Stimulated activated CD8-positive, alpha-beta memory T cell treated with anti-CD3 and anti-CD28 coated beads, Interleukin-2, amount 100 ng/mL, for 48 hours (primary cell): ENCODE measurements at places on chromosomes 4 and X.

DNA sequence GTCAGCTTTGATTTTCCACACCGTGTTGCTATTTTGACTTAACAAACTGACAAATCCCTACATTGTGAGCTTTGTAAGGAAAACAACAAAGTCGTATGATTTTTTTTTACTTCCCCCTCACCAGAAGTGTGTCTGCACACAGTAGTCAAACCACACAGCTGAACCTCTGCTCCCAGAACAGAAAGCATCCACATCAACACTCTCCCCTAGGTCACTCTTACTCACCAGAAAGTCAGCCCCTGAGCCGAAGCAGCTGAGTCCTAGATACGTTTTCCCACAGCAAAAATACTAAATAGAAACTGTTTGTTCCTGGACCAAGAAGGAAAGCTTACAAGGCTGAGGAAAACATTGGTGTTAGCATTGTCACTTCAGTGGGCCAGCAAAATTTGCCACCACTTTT, 305.7 kb downstream of the DHX15 start:
- no peak for DNase-seq

- DNase-seq: no peak
Measured at GRCh38 chr4:1299301-1299860, 9.7 kb downstream of the MAEA start.

DNA sequence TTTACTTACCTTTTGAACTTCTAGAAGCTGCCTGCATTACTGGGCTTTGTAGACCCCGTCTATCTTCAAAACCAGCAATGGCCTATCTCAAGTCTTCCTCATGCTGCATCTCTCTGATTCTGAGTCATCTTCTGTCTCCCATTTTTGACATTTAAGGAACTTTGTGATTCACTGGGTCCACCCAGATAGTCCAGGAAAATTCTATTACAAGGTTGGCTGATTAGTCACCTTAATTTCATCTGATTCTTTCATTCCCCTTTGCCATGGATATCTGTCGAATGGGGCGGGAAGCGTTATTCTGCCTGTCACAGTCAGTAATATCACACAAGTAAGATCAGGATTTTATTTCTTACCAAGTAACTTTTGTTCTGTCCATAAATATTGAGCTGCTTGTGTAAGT, 618.0 kb downstream of the CCSER1 start:
- no peak for DNase-seq

GRCh38 chr4:38861791-38862190, 5.2 kb upstream of the TLR6 start:
- DNase-seq: no peak

DNA sequence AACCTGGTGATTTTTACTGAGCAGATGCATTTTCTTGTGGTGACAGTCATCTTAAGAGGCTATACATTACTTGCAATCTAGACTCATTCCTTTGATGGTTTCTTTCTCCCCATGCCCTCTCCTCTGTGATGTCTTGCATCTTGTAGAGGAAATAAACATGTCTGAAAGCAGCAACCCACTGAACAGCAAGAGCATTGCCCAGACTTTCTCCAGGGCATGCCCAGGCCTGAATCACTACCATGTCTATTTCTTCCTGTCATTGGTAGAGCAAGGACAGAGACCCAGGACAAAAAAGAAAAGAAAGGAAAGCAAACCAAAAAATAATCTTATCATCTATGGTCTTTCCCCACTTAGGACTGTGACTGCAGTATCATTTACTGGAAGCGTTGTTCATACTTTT, 326.1 kb downstream of the HNRNPD start:
- no peak for DNase-seq

DNA sequence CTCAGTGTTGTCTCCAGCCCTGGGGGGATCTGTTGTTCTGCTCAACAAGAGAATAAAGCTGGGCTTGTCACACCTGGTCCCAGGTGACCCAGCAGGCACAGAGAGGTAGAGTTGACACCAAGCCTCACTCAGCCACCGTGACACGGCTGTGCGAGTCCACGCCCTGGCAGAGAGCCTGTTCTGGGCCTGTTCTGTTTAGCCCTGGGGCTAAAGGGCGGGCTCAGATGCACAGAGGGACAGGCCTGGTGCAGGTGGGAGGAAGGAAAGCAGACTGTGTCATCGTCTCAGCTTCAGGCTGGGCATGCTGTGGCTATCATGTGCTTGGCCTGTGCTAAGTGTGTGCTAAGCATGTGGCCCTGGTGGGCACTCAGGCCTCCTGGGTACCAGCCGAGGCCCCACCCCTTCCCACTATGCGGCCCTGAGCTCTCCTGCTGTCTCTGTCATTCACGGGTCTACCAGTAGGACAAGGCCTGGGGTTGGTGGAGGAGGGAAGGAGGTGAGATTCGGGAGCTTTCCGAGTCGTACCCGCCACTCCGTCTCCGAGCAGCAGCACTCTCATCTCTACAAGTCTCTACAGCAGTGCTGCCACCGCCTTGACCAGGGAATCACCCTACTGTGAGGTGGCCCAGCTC, 10.8 kb downstream of the WFS1 start:
- no peak for DNase-seq

DNA sequence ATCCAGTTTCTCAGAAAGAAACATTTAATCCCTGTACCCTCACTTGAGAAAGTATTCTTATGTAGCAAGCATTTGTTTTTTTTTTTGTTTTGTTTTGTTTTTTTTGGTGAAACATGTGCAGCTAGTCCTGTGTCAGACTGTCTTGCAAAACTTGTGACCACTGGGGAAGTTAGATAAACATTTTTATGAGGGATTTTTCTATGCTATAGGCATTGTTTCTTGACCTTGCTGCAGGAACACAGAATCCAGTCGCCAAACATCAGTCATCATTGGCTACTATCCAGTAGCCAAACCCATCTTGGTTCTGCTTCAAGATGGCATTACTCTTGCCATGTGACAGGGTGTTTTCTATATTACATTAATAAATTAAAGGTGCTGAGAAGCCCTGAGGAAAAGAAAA, 7.7 kb upstream of the MAPK10 start:
- DNase-seq: no peak

DNA sequence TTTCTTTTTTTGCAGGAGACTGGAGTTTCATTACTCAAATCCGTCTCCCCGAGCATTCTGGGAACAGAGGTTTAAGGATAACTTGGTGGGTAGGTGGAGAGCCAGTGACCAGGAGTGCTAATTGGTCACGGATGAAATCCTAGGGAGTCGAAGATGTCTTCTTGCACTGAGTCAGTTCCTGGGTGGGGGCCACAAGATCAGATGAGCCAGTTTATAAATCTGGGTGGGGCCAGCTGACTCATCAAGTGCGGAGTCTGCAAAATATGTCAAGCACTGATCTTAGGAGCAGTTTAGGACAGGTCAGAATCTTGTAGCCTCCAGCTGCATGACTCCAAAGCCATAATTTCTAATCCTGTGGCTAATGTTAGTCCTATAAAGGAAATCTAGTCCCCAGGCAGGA, 741.3 kb downstream of the PCDH7 start:
- no peak for DNase-seq

DNA sequence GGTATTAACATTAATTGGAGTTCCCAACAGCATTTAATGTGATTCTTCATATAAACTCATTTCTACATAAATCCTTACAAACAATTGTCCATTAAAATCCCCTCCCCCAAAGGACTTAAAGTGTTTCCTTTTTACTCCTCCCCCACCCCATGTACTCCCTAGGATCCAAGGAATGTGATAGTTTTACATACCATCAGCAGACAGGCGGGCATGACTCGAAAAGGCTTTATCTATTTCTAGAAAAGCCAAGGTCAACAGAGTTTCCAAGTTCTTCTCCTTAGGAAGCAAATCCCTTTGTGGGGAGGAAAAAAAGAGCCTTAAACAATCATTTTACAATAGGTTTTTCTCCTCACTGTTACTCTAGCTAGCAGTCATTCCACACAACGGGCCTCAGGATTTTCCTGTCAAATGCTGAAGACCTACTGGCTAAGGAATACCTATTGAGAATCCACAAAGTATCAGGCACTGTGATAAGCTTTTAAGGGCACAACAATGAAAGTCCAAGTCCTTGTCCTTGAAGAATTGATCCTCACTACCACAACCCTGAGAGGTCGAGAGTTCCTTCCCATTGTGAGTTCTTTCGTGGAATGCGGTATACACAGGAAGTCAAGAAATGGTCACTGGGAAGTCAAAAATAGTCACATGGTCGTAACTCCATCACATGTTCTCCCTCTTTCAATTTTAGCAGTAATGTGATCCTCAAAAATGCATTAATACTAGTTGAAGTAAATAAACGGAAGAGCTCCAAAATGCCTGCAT, 7.2 kb downstream of the PPM1K start:
- no peak for DNase-seq

DNA sequence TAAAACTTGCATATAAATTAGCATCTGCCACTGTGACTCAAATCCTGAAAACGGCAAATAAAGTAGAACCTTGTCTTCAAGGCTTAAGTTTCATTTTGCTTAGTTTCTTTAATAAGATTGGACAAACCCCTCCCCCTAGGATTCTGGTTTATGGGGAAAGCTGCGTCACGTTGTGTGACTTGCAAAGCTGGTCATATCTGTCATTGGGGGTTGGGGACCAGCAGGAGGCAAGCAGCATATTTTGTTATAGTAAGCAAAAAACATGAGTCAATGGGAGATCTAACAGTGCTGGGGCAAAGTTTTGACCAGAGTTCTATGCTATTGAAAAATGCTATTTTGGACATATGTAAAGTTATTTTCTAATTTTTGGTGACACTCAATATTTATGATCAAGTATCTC, 407.3 kb downstream of the PCDH18 start:
- DNase-seq: no peak

GRCh38 chr4:13527981-13528820, 16.1 kb downstream of the NKX3-2 start:
- DNase-seq: no peak

- DNase-seq: no peak
Measured at GRCh38 chrX:39063037-39063436, 261.8 kb downstream of the MID1IP1 start.

- DNase-seq: no peak
Measured at GRCh38 chrX:110852180-110852579, 56.6 kb upstream of the CHRDL1 start.

- no peak for DNase-seq
Measured at GRCh38 chr4:52870225-52870624, 8.1 kb downstream of the RASL11B start.

GRCh38 chr4:62162606-62163005, 962.5 kb downstream of the ADGRL3 start:
- DNase-seq: no peak

GRCh38 chr4:76386566-76387305, 34.2 kb downstream of the CCDC158 start:
- DNase-seq: no peak

DNA sequence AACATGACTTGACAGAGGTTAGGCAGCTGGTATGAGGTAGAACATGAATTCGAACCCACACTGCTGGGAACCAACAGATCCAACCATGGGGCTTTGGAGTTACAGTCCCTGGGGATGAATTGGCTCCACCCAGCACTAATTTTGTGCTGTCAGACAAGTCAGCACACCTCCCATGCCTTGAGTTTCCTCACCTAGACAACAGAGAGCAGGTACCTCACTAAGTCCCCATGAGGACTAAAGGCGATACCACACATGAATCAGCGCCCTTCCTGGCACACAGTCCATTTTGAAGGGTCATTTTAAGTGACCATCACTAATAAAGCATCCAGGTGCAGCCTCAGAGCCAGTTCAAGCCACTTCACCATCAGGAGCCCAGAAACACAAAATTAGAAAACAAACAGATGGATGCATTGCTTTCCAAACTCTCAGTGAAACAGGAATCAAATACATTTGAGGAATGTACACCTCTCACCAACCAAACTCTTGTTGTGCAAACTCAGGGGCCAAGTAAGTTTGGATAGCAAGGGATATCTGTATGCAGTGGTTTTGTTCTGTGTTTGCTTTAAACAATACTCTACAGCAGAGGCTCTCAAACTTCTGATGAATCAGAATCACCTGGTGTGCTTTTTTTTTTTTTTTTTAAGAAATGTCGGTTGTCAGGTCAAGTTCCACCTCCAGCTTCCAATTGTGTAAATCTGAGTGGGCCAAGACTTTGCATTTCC, 10.1 kb downstream of the IDS start:
- DNase-seq: no peak

DNA sequence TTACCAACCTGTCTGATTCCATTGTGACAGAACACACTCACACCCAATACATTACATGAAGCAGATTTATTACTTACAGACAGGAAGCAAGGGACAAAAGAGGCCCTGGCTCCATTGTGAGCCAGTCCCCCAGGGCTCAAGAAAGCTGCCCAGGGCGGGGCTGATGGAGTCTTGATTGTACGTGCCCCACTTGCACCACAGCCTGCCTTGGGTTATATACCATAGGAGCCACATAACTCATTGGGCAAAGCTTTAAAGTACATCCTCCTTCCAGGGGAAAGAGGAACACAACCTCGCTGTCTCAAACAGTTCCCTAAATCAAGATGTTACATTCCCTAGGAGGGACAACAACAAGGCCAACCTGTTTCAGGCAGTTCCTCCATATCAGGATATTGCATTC, 3.4 kb upstream of the ZRSR2 start:
- no peak for DNase-seq

- no peak for DNase-seq
Measured at GRCh38 chr4:112946127-112946526, 103.3 kb upstream of the ANK2 start.

DNA sequence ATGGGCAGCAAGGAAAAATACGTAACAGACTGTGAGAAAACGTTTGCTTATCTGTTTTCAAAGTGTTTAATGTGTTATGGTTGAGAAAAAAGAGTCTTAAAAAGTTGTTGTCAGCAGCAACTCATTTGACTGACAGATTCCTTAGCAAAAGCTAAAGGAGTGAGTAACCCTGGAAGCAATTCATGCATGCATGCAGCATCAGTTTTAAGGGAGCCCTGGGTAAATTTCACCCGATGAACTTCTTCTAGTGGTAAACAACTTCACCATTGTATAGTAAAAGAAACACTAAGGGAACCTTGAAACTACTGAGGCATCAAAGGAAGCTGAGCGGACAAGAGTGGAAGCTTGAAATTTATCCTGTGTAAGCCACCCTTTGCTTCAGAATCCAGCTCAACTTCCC, 583.2 kb upstream of the INTU start:
- DNase-seq: no peak

DNA sequence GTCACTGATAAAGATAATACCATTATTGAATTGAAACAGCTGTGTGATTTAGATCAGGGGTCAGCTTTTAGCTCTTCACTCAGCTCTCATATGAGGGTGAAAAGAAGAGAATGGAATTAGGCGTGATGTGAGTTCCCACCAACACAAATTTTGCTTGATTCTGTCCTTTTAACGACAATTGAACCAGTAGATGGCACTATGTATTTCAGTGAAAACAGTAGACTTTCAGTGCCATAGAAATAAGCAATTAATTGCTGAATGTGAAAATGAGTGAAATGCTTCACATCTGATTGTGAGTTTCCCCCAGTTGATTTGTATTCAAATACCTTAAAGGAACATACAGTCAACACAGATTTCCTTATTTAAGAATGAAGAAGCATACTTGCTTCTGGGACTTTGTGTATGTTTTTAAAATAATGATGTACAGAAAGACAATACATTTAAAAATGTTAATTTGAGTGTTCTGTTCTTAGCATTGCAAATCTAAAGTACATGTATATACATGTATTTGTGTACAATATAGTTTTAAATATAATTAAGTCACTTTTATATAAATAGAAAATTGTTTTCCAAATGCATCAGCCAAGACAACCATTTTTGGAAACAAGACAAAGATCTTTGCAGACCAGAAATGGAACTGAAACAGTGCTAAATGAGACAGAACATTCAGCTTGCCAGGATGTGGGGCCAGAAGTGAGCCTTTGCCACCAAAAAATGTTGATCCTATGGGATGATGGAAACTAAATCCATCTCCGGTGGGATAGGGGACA, 178.8 kb downstream of the SNCA start:
- DNase-seq: no peak

GRCh38 chr4:113635739-113636437, 125.7 kb downstream of the CAMK2D start:
- no peak for DNase-seq
